ENCODE measurements at places on chromosomes 3 and 15.

DNA sequence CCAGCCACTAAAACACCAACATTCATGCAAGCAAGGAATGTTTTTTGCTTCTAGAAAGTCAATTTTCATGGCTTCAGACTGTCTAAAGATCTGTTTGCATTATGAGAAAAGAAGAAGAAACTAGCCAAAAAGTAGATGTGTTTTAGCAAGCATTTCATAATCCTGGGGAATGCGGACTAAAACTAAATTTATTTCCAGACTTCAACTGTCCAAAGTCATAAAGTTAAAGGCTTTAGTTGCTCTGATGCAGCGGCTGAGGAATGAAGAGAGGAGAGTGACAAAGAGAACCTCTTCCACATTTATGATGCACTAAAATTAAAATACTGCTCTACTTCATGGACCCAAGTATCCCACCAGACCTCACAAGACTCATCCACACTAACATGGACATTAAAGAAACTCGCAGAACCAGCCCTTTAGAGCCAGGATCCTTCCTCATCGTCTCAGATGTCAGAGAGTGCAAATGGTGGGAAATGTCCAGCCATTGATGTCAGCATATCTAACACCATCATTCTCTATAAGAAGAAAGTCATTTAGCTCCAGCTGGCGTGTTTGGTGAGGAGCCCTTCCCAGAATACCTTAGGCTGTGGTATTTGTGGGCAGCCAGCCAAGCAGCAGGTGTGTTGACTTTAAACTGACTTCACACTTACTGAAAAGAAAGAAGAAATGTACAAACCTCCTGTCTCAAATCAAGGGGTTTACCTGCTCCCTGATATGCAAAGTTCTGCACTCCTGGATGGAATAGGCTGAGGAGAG lies 17.4 kb downstream of the FYCO1 start:
- no peak for DNase-seq

- DNase-seq, result no peak
These were observed 39.1 kb downstream of the SEMA5B start for GRCh38 chr3:122988508-122988907.

DNA sequence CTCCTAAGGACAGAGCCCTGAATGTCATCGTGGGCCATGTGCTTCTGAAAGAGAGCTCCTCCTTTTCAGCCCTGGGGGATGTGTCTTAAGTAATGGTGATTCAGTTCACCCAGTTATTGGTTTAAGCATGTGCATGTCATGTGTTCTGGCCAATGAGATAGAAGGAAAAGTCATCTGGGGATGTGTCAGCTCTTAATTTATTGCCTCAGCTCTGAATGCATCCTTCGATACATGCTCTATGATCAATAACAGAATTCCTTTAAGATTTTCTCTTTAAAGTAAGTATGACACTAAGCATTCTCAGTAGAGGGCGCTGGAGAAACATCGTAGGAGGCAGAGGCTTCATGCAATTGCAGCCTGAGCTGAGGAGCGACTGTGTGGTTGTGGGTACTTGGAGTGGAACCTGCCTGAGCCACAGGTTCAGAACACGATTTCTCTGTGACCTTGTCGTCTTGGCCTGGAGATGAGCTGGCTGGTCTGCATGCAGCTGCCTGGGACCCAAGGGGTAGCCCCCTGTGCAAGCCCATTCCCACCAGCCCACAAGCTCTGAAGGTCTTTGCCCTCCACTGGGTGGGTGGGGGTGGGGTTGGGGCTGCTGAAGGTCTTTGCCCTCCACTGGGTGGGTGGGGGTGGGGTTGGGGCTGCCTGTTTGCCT lies 69.5 kb downstream of the C3orf38 start:
- DNase-seq, result peak; percentile 71

- no peak for DNase-seq
These were observed 1.0 kb upstream of the PRTG start for GRCh38 chr15:55743729-55744655.

Measured in cardiac fibroblast (primary cell).